ENCODE measurements at places on chromosomes 12 and 14.

DNA sequence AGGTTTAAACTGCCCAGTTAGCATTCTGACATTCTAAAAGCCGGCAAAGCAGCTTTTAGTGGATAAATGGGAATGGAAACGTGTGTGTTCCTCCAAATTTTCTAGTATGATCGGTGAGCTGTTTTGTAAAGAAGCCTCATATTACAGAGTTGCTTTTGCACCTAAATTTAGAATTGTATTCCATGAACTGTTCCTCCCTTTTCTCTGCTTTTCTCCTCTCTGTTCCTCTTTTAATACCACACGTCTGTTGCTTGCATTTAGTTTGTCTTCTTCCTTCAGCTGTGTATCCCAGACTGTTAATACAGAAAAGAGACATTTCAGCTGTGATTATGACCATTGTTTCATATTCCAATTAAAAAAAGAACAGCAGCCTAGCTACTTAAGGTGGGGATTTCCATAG is 10.7 kb downstream of the DYRK2 start:
- no peak for DNase-seq

DNA sequence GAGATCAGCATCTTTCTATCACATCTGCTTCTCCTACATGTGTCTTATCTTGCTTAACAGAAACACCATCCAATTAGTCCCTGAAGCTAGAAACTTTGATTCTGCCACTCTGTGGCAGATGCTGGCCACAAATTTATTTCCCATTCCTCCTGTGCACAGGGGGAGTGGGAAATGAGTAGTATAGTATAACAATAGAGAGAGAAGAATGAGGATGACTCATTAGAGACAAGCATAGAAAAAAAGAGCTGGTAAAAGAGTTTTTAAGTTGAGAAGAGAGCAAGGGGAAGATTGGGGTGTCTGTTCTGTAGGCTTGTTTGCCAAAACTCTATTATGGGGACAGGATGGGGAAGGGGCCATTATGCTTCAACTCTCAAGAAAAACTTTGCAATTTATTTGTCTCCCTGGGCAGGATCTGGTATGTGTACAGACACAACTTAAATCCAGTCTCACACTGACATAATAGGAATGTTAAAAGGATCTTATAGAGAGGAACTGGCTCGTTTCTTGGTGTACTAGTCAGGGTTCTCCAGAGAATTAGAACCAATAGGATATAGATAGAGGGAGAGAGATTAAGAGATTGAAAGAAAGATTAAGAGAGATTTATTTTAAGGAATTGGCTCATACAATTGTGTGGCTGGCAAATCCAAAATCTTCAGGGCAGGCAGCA is 142.6 kb upstream of the CPSF6 start:
- DNase-seq: no peak

DNA sequence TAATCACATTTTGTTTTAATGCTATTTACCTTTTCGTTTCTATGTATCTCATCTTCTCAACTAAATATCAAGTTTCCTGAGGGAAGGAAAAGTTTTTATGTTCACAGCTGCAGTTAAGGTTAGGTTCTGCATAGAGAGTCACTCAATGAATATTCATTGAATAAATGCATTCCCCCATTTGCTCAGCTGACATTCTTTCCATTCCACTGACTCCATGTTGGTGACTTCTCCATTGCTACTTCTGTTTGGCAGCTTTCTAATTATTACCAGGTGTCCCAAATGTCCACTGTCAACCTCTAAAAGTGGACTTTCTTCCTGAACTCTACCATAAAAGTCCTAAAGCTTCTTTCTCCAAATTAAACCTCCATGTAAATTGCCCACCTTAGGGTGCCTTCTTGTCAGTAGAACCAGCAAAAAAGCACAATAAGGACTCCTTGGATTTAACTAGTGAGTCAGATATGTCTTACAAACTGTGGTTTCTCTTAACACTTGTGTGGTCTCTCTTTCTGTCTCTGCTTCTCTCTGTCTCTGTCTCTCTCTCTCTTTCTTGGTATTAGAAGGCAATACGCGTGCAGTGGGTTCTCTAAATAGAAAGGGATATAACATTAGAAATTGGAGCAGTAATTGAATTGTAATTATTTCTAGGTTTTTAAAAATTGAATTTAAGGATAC is 85.9 kb downstream of the TMEM117 start:
- DNase-seq: no peak

DNA sequence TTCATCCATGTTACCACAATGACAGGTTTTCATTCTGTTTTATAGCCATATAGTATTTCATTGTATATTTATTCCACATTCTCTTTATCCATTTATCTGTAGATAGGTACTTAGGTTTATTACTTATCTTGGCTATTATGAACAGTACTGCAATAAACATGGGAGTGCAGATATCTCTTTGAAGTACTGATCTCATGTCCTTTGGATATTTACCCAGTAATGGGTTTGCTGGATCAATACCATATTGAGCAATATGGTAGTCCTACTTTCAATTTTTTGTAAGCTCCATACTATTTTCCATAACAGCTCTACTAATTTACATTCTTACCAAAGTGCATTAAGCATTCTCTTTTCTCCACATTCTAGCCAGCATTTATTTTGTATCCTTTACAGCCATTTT is 235.8 kb upstream of the ALG10 start:
- no peak for DNase-seq

GRCh38 chr14:99632410-99633035 is 12.4 kb upstream of the HHIPL1 start:
- no peak for DNase-seq

GRCh38 chr12:77766224-77766623 is 64.5 kb upstream of the NAV3 start:
- DNase-seq: no peak

GRCh38 chr14:33070475-33070874 is 131.8 kb downstream of the NPAS3 start:
- DNase-seq: no peak

DNA sequence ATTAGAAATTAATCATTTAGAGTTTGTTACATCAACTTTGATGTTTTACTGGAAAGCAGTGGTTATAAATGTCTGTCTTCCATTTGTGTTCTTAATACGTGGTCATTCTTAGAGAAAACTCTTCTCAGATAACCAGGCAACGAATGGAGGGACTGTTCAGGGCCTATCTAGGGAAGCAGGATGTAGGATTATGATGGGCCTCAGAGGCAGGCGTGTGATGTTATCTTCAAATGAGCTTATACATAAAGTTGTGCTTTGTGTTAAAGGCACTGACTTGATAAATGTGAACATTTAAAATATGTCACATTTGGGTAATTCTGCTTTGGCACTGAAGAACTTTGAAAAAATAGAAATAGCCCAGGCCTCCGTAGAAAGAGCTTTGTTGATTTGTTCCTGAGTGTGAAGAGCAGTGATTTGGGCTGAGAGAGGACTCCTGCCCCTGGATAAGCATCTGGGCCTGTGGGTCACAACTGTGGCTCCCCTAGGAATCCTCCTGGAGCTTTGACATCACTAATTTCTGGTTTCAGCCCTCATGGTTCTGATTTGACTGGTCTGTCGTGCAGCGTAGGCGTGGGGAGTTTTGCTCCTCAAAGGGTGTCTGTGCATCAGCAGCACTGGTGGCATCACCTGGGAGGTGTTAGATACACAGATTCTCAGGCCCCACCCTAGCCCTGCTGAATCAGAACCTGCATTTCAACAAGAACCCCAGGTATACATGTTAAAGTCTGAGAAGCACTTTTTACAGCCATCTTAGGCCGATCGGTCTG is 55.4 kb downstream of the SAMD4A start:
- no peak for DNase-seq

GRCh38 chr12:46677749-46678148 is 148.0 kb downstream of the SLC38A4 start:
- DNase-seq: peak; percentile 23

DNA sequence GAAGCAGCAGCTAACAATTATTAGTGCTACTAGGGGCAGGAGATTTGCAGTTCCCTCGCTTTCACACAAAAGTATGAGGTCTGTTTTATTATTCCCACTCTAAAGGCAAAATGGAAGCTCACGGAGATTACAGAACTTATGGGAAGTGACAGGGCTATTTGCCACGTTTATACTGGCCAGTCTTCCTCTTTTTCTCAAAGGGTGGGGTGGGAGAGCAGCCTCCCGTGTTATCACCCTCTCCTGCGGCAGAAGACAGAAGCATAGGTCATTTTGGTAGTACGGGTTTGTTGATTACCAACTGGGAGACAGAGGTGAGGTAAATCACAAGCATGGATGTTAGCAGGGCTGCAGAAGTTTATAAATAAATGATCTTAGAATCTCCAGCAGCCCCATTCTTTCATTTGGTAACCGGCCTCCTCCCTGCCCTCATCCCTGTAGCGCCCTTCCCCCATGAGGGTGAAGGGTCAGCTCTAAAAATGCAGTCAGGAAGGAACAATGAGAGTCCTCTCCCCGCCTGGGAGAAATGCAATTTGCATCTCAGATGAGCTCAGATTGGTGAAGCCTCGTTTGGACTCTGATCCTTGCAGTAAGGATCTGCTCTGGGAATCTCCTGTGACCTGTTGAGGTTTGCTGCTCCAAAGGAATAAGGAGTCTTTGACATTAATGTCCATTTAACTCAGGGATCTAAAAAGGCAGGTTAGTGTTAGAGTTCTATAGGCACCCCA is 44.7 kb upstream of the SINHCAF start:
- DNase-seq: no peak

DNA sequence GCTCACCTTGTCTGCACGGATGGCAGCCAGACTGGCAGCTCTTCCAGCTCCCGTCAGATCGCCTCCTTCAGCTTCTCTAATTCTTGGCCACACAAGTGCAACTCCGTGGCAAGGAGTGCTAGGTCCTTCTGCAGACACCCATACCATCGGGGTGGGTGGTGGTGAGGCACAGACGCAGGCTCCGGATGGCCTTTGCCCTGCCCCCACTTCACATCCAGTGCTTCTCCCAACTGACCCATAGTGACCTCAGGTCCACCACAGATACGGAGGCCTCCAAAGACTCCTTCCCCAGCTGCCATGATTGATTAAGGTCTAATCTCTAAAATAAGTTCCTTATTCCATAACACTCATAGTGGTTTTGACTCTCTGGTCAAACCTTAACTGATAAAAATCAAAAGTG is 19.9 kb upstream of the CD27 start:
- no peak for DNase-seq

DNA sequence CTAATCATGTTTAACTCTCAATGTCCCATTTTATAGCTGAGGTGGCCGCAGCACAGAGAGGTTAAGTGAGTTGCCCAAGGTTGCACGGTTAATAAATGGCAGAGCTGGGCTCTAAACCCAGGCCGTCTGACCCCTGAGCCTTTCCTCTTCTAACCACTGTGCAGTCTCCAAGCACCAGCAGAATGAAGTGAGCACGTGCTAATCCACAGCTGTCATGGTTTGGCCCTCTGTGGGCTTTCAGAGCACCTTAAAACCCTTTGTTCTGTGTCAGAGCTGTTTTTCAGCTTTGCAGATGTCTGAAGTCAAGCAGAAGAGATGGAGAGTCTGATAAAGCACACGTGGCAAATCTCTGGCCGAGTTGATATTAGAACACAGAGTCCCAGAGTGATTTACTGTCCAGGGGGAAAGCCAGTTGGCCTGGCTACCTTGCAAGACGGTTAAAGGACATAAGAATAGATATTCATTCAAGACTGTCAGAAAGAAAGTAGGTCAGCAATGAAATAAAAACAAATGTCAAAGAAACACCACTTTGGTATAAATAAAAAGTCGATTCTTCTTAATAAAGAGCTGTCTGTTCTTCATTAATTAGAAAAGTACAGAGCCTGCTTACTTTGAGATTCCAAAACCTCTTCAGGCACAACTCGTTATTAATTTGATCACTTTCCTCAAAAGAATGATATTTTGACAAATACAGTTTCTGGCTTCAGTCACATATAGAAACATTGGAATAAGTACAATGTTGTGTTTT is 107.3 kb downstream of the CRADD start:
- DNase-seq: peak; percentile 70

GRCh38 chr12:26728205-26729050 is 104.6 kb downstream of the ITPR2 start:
- DNase-seq: no peak

DNA sequence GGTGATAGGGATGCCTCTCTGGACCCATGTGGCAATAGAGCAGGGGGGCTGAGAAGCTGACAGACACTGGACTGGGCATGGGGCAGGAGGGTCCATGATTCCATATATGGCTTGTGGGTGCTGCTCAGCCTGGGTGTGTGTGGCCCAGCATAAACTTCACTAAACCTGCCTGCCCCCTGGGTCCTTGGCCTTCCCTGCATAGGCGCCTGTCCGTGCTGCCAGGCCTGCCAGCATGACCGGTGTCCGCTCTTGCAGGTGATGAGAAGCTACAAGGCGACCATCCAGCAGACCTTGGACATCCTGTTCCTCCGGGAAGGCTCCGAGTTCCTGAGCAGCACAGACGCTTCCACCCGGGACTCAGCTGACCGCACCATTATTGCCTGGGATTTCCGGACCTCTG is 61.6 kb downstream of the BEGAIN start:
- DNase-seq: no peak

DNA sequence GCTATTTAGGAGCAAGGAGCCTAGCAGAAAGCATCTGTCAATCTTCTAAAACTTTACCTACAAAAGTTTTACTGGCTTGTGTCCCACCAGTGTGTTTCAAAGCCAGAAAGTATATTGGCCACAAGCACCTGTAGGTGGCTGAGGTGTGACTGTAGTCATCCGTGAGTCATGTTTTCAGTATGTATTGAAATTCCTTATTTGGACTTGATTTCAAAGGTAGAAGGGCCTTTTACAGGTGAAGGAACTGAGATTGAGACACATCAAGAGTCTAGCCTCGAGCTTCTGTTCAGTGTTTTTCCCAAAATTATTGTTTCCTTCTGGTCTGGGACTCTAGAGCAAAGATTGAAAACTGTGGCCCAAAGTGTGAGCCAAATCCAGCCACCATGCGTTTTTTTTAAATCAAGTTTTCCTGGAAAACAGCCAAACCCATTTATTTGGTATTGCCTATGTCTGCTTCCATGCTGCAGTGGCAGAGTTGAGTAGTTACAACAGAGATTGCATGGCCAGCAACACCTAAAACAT is 195.3 kb upstream of the BCL2L14 start:
- no peak for DNase-seq

GRCh38 chr12:56633468-56634241 is 3.5 kb upstream of the BAZ2A start:
- DNase-seq: no peak

DNA sequence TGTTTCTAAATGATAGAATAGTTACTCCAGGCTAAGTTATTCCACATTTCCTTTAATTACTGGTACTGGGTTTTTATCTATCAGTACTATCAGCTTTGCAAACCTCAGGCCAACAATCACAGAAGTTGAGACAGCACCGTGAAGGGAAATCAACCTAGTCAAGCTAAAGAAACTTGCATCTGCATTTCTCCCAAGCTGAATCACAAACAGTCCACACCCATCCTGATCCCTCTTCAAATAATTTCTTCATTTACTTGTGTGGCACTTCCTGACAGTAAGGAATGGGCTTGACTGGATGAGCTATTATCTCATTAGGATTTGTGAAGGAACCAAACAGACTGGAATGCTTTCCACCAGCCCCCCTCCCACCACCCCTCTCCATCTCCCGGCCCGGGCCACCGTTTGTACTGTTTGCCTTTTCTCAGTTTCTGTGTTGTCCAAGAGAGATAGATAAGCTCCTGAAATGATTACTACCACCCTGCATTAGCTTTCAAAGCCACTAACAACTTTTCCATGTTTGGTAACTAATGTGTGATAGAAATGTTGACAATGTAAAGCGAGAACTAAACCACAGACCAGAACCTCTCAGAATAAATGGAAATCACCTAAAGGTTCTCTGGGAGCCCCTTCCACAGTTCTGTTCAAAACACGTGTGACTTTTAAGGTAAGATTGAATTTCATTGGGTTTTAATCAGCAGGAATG is 236.3 kb downstream of the SLC25A21 start:
- no peak for DNase-seq

- no peak for DNase-seq
These were observed 24.4 kb upstream of the PTPRQ start for GRCh38 chr12:80419644-80420043.
